ENCODE measurements at places on chromosomes 12 and 14. TPM values are rescaled to one million over a fixed set of nuclear protein-coding genes. Genes with fewer than 3 reads are reported as not detected.
A peak's percentile ranks its signal among the peaks of the same experiment; 100 is the strongest.

The TDRD9 gene
- not detected for total RNA-seq

The DEPDC4 gene
- total RNA-seq: 1.8 TPM

The TAS2R50 gene
- 2.3 TPM for total RNA-seq

The ATP5F1B gene
- total RNA-seq: 506 TPM

The GPRC5D gene
- not detected for total RNA-seq

The SOX5 gene
- total RNA-seq: not detected

DNA sequence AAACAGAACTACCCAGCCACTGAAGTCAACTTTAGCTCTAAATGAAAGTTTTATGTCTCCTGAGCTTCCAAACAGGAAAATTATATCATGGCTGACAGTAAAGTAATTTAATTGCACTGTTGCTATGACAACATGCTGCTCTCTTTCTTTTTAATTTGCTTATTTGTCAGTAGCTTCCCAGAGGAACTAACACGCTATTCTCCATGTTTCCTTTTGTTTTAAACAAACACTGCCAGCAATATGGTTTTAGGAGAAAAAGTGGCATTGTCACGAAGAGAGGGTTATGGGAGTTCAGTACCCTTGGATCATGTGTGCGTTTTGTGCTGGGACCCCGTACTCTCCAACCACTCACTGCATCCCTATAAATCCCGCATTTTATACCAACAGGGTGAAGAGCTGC is 1.9 kb downstream of the FOXN3 start:
- no peak overlapping the region for H3K4me3 ChIP-seq
- H3K4me1 ChIP-seq: no peaks in the 10 kb centered on the region
- no peak overlapping the region for H3K27ac ChIP-seq

GRCh38 chr12:122102331-122102730 is 23.8 kb downstream of the MLXIP start:
- H3K4me1 ChIP-seq: peaks cover 28% of the 10 kb centered on the region
- no peak overlapping the region for H3K27ac ChIP-seq
- no peak overlapping the region for H3K4me3 ChIP-seq
- DNase-seq: no peak

GRCh38 chr12:3743803-3744202 is 9.1 kb downstream of the CRACR2A start:
- no peaks in the 10 kb centered on the region for H3K36me3 ChIP-seq
- H3K27ac ChIP-seq: no peak overlapping the region
- no peak overlapping the region for H3K4me3 ChIP-seq
- H3K4me1 ChIP-seq: no peaks in the 10 kb centered on the region
- DNase-seq: no peak

GRCh38 chr12:11648514-11649412 is 711 bp upstream of the ETV6 start:
- peak overlapping the region; percentile 85 for H3K4me3 ChIP-seq
- no peaks in the 10 kb centered on the region for H3K27me3 ChIP-seq
- H3K4me1 ChIP-seq: peaks cover 29% of the 10 kb centered on the region
- peak overlapping the region; percentile 99 for H3K27ac ChIP-seq
- no peaks in the 10 kb centered on the region for H3K36me3 ChIP-seq
- peak; percentile 83 for DNase-seq

GRCh38 chr12:7100239-7100638 is 8.0 kb upstream of the C1R start:
- no peak overlapping the region for H3K4me3 ChIP-seq
- H3K27ac ChIP-seq: no peak overlapping the region
- no peak for DNase-seq
- no peaks in the 10 kb centered on the region for H3K4me1 ChIP-seq
- no peaks in the 10 kb centered on the region for H3K27me3 ChIP-seq

DNA sequence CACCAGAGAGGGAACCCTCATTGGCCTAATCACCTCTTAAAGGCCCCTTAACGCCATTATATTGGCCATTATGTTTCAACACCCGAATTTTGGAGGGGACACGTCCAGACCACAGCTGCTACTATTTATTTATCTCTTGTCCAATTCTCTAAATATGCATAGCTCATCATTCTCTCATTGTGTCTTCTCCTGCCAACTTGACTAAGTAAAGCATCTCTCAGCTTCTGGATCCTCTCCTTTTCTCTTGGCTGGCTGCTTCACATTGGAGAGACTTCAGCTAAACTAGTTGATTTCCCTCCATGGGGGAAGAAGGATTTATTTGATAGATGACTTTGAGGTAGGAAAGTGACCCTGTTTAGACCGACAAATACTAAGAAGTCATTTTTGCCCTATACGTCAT is 120.4 kb upstream of the KRR1 start:
- no peak for DNase-seq
- no peaks in the 10 kb centered on the region for H3K27me3 ChIP-seq
- no peak overlapping the region for H3K4me3 ChIP-seq
- no peak overlapping the region for H3K27ac ChIP-seq

- no peaks in the 10 kb centered on the region for H3K27me3 ChIP-seq
- H3K36me3 ChIP-seq: no peaks in the 10 kb centered on the region
- no peak overlapping the region for H3K4me3 ChIP-seq
- DNase-seq: no peak
Measured at GRCh38 chr14:85063747-85064146, 466.2 kb upstream of the FLRT2 start.

GRCh38 chr12:93007544-93007943 is 78.4 kb upstream of the EEA1 start:
- no peak for DNase-seq
- no peak overlapping the region for H3K27ac ChIP-seq
- no peaks in the 10 kb centered on the region for H3K4me1 ChIP-seq
- no peak overlapping the region for H3K4me3 ChIP-seq
- H3K36me3 ChIP-seq: no peaks in the 10 kb centered on the region

DNA sequence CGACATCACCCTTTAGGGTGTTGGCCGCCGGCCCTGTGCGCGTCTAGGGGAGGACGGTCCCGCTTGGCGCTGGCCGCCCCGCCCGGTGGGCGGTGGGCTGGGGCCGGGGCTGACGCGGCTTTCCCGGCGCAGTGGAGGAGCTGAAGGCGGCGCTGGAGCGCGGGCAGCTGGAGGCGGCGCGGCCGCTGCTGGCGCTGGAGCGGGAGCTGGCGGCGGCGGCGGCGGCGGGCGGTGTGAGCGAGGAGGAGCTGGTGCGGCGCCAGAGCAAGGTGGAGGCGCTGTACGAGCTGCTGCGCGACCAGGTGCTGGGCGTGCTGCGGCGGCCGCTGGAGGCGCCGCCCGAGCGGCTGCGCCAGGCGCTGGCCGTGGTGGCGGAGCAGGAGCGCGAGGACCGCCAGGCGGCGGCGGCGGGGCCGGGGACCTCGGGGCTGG is 3.6 kb downstream of the TNFAIP2 start:
- no peaks in the 10 kb centered on the region for H3K27me3 ChIP-seq
- H3K4me1 ChIP-seq: peaks cover 73% of the 10 kb centered on the region
- peak; percentile 46 for DNase-seq
- peak overlapping the region; percentile 86 for H3K27ac ChIP-seq
- peaks cover 55% of the 10 kb centered on the region for H3K36me3 ChIP-seq

DNA sequence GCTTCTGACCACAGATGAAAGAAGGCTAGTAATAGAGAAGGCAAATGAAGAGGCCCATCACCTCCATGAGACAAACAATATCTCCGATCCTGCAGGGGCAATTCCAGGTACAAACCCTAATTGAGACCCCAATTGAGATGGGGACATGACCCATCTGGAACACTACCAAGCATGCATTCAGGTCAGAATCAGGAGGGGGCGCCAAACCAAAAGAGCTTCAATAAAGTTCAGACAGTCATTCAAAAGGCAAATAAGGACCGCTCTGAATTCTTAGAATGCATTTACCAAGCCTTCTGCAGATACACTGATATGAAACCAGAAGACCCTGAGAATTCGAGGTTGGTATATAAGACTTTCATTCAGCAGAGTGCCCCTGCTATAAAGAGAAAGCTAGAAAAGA is 10.2 kb upstream of the EDDM3B start:
- no peak overlapping the region for H3K27ac ChIP-seq
- no peak for DNase-seq
- H3K4me1 ChIP-seq: peaks cover 7% of the 10 kb centered on the region
- no peaks in the 10 kb centered on the region for H3K27me3 ChIP-seq
- no peaks in the 10 kb centered on the region for H3K36me3 ChIP-seq
- H3K4me3 ChIP-seq: no peak overlapping the region

DNA sequence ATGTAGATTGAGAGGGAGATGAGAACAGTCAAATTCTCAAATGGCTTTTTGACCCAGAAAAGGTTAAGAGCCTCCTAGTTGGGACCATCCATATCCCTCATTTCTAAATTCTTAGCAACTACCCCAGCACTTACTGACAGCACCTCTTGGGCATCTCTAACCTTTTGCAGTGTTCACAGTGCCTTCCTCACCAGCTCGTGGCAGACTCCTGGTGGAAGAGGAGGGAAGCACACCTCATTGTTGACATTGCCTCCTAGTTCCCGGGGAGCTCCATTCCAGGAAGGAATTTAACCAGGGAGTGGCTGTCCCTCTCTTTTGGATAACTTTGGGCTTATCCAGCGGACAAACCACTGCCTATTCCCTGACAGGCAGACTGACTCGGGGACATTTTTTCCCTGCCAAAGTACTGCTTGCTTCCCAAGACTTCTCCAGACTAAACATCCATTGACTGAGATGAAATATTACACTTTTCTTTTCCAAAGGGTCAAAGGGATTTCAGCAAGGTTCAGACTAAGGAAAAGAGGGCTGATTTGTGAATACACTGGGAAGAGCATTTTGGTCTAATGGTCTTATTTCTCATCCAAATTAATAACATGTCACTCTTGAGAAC is 9.0 kb upstream of the OR6J1 start:
- no peak overlapping the region for H3K27ac ChIP-seq
- peaks cover 36% of the 10 kb centered on the region for H3K4me1 ChIP-seq
- peak; percentile 62 for DNase-seq
- no peak overlapping the region for H3K4me3 ChIP-seq
- H3K36me3 ChIP-seq: no peaks in the 10 kb centered on the region

DNA sequence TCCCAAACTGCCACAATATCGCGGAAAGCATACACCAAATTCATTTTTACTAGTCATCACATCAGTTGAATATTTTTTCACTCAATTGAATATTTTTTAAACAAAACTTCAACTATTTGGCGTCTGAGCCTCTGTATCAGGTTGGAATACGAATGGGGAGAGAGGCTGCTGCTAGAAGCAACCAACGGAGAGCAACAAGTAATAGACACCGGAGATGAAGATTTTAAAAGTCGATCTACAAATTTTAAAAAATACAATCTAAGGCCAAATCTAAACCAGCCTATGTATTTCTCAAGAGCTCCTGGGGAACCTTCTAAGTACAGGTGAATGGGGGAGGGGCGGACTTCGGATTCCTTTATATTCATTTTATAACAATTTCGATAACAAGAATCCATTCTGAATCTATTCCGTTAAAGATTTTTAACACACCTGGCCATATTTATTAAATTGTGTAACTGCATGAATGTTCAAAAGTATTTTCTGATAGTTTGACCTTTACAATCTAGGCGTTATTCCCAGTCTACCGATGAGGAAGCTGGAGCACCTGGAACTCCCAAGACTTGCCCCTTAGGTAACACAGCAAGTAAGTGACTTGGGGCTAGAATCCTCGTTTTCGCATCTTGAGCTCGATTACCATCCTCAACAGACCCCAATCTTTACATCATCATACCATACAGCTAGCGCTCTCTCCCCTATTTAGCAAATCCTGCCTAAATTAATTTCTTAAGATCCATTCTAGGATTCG is 1.2 kb downstream of the GNPNAT1 start:
- peaks cover 23% of the 10 kb centered on the region for H3K4me1 ChIP-seq
- peak overlapping the region; percentile 85 for H3K4me3 ChIP-seq
- no peak for DNase-seq
- H3K36me3 ChIP-seq: peaks cover 3% of the 10 kb centered on the region
- no peaks in the 10 kb centered on the region for H3K27me3 ChIP-seq

- H3K36me3 ChIP-seq: no peaks in the 10 kb centered on the region
- no peaks in the 10 kb centered on the region for H3K27me3 ChIP-seq
- no peak overlapping the region for H3K4me3 ChIP-seq
Measured at GRCh38 chr14:80084196-80084595, 127.1 kb downstream of the DIO2 start.

DNA sequence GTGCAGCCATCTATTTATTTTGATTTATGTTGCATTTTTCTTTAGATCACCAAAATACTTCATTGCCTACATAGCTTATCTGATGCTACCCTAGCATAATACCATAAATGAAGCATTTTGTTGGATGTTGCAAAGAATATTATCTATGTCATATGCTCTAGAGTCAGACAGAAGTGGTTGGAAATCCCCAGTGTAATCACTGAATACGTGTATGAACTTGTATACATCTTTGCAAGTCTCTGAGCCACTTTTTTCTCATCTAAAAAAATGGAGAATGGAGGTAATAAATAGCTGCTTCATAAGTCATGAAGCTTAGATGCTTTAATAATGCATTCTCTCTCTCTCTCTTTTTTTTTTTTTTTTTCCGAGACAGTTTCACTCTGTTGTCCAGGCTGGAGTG is 18.5 kb downstream of the EVL start:
- H3K4me1 ChIP-seq: no peaks in the 10 kb centered on the region
- no peak for DNase-seq
- no peaks in the 10 kb centered on the region for H3K36me3 ChIP-seq
- no peak overlapping the region for H3K27ac ChIP-seq

DNA sequence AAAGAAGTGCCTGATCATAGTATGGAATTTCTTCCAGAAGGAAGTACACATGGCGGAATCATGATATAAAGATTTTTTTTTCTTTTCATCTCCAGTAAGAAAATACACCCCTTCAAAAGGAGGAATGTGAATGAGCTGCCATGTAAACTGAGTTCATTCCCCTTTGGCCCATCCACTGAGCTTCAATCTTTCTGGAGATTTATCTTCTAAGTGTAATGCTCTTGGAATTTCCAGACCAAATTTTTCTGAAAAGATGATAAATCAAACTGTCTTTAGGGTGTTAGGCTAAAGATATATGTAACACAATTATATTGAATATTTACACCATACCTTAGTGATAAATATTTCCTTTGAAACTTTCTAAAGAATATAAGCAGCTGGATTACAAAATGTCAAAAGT is 5.2 kb downstream of the DCN start:
- no peaks in the 10 kb centered on the region for H3K4me1 ChIP-seq
- no peaks in the 10 kb centered on the region for H3K27me3 ChIP-seq
- no peak overlapping the region for H3K4me3 ChIP-seq

- H3K4me1 ChIP-seq: no peaks in the 10 kb centered on the region
- H3K4me3 ChIP-seq: no peak overlapping the region
- no peaks in the 10 kb centered on the region for H3K36me3 ChIP-seq
- no peaks in the 10 kb centered on the region for H3K27me3 ChIP-seq
Measured at GRCh38 chr14:48970943-48971342, 615.2 kb downstream of the RPS29 start.

Data from PC-9 (cell line).